ENCODE measurements at places on chromosomes 5 and 9. TPM values are rescaled to one million over a fixed set of nuclear protein-coding genes. Genes with fewer than 3 reads are reported as not detected.
A peak's percentile ranks its signal among the peaks of the same experiment; 100 is the strongest.

Gene UAP1L1
- total RNA-seq = 3.2 TPM

DNA sequence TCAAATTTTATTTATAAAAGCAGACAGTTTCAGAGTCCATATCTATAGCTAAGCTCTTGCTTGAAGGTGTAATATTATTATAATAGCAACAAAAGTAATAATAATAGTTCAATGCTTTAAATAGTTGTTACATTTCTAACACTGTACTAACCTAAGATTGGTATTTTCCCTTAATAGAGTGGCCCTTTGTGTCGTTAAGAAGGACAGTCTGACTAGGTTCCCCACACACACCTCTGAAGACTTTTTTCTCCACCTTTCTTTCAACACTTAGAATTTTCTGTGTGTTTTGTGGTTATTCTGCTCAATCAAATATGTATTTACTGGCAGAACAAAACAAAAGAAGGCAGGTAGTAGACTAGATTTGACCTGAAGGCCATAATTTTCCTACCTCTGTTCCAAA lies 223.2 kb upstream of the ACO1 start:
- no peak for DNase-seq

DNA sequence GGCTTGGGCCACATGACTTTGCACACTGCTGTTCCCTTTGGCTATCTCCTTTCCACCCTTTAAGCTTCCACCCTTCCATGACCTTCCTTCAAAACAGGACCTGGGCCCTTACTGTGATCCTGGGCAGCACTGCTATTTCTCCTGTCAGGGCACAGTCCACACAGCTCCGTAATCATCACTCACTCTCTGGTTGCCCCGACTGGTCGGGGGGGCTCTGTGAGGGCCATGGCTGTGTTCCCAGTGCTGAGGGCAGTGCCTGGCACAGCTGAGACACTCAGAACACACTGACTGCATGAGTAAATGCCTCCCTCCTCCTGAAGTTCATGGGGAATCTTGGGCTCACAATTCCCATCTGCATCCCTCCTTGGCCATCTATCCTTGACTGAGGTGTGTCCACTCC lies 12.2 kb downstream of the TRAF1 start:
- DNase-seq = no peak

- DNase-seq = no peak
These were observed 283.8 kb downstream of the NTRK2 start for GRCh38 chr9:84953252-84953773.

GRCh38 chr9:97848480-97849237 lies 4.4 kb upstream of the FOXE1 start:
- no peak for DNase-seq

- DNase-seq = no peak
These were observed 14.1 kb downstream of the POLR3G start for GRCh38 chr5:90488791-90489190.

DNA sequence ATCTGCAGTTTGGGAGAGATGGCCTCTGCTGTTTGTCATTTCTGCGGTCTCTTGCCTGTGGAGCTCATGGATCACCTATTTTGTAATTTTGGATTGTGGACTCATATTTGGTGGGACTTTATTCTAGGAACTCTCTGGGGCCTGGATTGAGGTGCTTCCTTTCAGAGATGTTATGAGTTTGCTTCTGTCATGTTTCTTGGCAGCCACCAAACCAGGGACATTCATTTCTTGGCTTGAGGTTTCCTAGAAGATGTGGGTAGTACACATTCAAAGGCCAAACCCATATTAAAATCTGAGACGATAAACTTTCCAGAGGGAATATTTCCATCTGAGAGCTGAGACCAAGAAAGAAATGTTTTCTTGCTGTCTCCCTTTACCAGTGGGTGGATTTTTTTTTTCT lies 37.2 kb upstream of the GADD45G start:
- no peak for DNase-seq

Gene TSLP
- total RNA-seq = 1.5 TPM

Gene C5orf63
- 2.0 TPM for total RNA-seq

Gene PAIP2
- total RNA-seq = 71.5 TPM

- no peak for DNase-seq
These were observed 169.6 kb downstream of the SLC24A2 start for GRCh38 chr9:19619221-19619620.

Gene DBH
- 0.08 TPM for total RNA-seq

Gene BARHL1
- total RNA-seq = 2.4 TPM

- DNase-seq = peak; percentile 82
These were observed 12.2 kb upstream of the OR13J1 start for GRCh38 chr9:35882263-35882848.

DNA sequence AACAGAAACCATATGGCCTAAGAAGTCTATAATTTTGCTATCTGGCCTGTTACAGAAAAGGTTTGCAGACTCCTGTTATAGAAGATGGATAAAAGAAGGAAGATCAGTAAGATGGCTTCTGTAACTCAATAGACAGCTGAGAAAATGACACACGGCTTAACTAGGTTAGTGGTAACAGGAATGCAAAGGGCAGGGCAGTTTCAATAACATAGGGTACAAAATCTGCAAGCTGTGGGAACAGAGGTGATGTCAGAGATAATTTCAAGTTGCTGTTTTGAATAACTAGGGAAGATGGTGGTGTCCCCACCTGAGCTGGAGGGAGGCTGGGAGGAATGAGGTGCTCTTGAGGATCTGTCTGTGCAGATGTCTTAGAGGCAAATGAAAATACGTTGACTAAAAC lies 106.5 kb downstream of the GLIS3 start:
- no peak for DNase-seq

Gene GABRB2
- total RNA-seq = 0.26 TPM

GRCh38 chr9:35932735-35933134 lies 23.4 kb downstream of the SPAAR start:
- DNase-seq = no peak

DNA sequence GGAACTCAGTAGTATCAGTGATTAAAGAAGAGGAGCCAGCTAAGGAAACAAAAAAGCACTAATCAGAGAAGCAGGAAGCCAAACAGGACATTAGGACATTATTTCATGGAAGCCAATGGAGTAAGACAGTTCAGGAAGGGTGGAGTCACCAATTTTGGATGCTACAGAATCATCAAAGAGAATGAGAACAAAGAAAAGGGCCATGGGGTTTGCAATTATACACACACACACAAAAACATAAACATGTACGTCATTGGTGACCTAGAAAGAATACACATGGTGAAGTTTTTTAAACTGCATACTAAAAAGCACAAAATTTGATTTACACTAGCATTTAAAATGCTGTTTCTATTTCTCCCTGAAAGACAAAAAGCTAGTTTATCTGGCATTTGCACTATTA lies 96.8 kb upstream of the MRPS30 start:
- no peak for DNase-seq

DNA sequence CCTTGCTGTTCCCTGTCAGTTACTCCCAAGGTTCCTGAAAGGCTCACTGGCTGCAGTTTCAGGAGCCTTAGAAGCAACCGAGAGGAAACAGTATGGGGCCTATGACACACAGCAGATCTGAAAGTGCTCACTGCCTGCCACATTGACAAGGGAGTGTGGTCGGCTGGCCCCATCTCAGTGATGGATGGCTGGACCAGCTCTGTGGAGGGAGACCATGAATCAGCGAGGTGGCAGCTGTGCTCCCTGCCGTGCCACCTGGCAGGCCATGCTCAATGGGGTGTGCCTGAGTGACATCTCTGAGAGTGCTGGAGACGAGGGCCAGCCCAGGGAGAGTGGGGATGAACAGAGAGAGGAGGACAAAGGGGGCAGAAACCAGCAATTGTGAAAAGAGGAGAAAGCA lies 49.1 kb downstream of the DOCK2 start:
- DNase-seq = no peak

All from endothelial cell (in vitro differentiated cells).